Calu3 (cell line): ENCODE measurements at places on chromosomes 4 and X. TPM values are rescaled to one million over a fixed set of nuclear protein-coding genes. Genes with fewer than 3 reads are reported as not detected.

DNA sequence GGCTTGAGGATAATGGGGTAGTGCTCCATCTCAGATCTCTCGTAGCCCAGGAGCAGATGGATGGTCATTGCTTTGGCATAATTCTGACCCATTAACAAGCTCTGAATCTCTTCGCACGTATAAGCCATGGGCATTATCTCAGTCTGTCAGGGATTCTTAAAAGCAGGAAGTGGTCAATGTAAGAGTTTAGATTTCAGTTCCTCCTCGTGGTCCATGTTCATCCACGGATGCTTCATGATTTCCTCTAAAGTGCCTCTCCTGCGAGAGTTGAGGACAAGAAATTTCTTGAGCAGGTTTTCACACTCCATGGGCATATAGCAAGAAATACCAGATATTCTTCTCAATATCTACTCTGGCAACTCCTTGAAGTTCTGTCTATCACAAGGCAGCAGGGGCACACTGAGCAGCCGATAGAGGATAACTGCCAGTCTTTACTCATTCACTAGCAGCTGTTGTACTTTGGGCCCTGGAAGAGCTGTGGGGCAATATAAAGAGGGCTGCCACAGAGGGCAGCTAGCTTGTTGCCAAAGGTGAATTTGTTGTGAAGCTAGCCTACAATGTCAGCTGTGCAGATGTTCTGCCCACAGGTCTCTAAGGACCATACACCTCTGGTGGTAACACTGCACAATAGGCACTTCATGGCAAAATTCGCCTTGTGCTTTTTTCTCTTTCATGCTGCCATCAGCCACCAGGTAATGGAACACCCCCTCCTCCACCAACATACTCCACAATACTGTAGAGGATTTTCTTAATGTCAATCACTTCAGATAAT is 52.0 kb upstream of the WDR17 start:
- no peak for DNase-seq

Gene PLXNB3
- 37.5 and 49.2 TPM in 2 replicates for total RNA-seq

Gene MND1
- 12.6 and 13.1 TPM in 2 replicates for total RNA-seq

DNA sequence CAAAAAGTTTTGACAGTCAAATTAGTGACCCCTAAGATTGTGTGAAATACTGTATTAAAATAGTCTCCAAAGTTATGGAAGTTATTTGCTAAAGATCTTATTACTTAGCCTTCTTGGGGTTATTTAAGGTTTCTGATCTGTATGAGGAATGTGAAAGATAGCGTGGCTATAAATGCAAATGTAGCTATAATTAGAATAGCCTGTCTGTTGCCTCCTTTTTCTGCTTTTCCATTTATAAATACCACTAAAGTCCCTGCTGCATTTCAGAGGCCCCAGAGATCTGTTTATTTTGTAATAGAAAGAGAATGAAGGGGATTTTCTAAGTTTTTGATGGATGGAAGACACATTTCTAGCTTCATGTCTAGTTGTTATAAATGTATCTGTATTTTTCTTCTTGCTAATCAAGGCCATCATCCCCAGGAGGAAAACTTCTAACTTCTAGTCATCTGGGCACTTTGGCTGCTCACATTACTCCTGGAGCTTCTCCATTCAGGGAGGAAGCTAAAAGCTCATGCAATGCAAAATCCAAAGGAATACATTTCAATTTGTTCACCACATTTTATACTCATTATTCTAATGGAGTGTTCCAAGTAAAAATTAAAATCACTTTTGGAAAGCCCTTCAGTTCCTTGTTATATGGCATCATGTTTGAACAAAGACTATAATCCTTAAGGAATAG is 73.9 kb downstream of the INTS12 start:
- no peak for DNase-seq

Gene IL3RA
- not detected in 2 replicates for total RNA-seq

GRCh38 chrX:48919360-48919841 is 577 bp upstream of the PIM2 start:
- DNase-seq: peak; percentile 22

GRCh38 chrX:136138939-136139338 is 8.4 kb upstream of the FHL1 start:
- no peak for DNase-seq

GRCh38 chrX:147570483-147570882 is 341.2 kb upstream of the FMR1 start:
- no peak for DNase-seq

DNA sequence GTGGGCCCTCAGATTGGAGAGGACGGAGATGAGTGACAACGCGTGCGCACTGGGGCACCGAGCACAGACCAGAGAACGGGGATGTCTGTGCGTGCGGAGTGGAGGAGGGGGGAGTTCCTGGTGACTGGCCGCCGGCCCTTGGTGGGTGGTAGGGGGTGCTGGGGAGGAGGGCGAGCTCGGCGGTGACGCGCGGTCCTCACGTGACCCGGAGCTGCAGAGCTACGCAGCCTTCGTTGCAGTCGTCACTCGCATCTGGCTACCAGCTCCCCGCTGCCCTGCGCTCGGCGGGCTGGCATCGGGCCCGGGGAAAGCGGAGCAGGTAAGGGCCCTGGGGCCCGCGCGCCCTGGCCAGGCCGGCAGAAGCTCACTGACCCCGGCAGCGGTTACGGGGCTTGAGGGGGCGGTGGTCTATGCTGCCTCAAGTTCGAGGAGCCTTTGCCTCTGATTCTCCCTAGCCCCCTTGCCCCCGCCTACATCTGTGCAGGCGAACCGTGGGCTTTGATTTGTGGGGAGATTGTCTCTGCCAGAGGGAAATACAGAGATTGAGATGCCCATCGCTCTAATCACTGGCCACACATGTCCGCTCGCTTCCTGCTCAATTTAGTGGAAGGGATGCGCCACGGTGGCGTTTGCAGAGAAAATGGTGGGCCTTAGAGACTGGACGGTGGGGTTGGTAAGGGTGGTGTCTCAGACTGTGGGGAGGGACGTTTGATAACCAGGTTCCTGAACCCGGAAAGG is at the start of gene ARMCX4:
ARMCX4 (plus strand) TSS at position 245 of the 738 bp plus-strand sequence. CDS start 3,134 bp downstream, outside the sequence.
- DNase-seq: peak; percentile 39

DNA sequence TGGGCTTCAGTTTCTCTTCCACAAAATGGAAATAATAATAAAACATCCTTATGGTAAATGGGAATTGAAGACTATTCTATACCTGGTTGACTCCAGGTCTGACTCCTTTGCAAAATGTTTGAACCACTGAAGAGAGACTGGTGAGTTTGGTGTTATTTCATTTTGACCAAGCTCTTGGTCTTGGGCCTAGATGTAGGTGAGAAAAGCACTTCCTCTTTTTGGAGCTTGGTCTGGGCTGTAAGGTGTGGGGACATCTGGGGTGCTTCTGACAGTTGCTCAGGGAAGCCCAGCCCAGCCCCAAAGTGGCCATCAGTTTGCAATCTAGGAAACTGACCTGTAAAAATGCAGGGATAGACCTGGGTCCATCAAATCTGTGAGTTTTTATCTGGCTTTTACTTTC is 26.8 kb upstream of the SOD3 start:
- no peak for DNase-seq

GRCh38 chr4:26354491-26354890 is 33.7 kb downstream of the RBPJ start:
- no peak for DNase-seq

GRCh38 chrX:43716144-43716543 is 60.0 kb downstream of the MAOA start:
- no peak for DNase-seq
